ENCODE measurements at places on chromosomes 3 and 15.

DNA sequence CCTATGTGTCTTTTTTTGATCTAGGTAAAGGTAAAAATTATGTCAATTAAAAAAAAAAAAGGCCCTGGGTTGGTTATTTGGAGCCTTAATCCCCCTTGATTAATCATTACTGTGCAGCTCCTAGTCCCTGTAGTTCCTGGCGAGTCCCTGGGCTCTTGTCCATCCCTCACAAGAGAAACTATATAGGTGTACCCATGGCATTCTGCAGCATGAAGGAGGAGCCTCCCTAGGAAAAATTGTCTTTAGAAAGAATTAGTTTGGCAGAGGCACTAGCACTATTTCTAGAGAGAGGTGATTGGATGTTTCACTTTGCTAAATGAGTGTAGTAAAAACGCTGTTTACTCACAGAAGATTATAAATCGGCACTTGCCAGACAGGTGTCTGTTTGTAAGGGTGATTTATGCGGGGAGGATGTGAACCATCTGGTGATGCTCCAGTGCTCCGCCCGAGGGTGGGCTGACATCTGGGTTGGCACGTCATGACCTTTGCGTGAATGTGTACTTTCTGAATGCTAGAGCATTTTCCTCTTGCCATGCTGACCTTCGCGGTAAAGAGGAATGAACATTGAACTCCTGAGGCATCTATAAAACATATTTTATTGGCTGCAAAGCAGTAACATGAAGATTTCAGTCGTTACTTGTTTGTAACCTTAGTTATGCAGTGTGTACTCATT lies 12.6 kb downstream of the PLCL2 start:
- no peak for DNase-seq

GRCh38 chr3:184908859-184909258 lies 96.9 kb downstream of the VPS8 start:
- DNase-seq = no peak

DNA sequence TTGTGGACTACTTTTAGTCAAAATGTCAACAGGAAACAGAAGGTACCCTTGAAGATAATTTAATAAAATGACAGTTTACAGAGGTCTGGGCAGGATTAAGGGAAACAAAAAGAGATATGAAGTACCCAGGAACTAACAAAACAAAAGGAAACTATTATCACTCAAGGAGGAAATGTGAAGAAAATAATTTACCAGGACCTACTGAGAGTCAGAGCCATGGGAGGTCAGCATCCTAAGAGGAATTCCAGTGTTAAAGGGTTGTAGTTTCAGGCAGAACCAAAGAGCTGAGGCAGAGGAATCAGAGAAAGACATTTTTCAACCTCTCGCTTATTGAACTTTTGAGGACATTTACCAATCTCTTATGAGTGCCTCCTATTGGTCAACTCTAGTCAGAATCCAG lies 408.9 kb upstream of the CBLB start:
- DNase-seq = no peak

DNA sequence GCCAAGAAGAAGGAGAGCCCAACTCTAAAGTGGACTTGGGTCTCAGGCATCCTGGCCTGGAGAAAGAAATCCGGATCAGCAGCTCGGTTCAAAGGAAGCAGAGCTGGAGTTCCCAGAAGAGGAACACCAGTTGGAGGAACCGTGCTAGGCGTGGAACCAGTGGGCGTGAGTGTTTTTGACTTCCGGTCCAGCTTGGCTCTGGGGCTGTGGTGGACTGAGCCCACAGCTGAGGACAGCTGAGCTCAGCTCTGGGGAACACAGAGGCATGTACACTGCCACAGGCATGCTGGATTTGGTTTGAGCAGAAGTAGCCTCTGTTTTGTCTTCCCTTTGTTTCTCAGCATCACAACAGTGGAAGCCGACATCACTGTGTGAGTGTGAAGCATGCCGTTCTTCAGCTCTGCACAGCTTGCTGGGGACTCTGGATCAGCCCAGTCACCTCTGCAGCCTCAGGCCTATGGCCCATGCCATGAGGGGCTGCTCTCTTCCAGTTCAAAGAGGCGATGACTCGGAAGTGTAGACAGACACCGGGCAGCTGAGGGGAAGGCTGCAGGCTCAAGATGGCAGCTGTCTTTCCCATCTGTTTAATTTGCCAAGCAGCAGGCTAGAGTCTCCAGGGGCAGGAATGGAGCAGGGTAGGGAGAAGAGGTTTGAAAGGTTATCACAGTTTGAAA lies 185.8 kb upstream of the UBE3A start:
- DNase-seq = no peak

DNA sequence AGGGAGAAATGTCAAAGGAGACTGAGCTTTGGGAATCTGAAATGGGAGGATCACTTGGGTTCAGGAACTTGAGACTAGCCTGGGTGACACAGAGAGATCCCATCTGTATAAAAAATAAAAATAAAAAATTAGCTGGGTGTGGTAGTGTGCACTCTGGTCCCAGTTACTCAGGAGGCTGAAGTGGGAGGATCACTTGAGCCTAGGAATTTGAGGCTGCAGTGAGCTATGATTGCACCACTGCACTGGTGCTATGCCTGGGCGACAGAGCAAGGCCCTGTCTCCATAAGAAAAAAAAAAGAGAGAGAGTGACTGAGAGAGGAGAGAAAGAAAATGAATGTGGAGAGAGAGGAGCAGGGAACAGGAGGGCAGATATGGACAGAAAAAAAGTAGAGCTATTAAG lies 72.8 kb downstream of the SENP2 start:
- no peak for DNase-seq

- DNase-seq = no peak
These were observed 4.7 kb downstream of the DET1 start for GRCh38 chr15:88541709-88542341.

- no peak for DNase-seq
These were observed 251.5 kb upstream of the ADAMTS9 start for GRCh38 chr3:64939309-64939708.

GRCh38 chr15:95291898-95292472 lies 1038.5 kb upstream of the NR2F2 start:
- DNase-seq = no peak

GRCh38 chr3:138347960-138348753 lies at the start of gene MRAS:
MRAS (plus strand) TSS chr3:138348579; CDS start chr3:138372884, 24,305 bp downstream.
- peak; percentile 20 for DNase-seq

- no peak for DNase-seq
These were observed 32.9 kb downstream of the PLCH1 start for GRCh38 chr3:155712008-155712407.

DNA sequence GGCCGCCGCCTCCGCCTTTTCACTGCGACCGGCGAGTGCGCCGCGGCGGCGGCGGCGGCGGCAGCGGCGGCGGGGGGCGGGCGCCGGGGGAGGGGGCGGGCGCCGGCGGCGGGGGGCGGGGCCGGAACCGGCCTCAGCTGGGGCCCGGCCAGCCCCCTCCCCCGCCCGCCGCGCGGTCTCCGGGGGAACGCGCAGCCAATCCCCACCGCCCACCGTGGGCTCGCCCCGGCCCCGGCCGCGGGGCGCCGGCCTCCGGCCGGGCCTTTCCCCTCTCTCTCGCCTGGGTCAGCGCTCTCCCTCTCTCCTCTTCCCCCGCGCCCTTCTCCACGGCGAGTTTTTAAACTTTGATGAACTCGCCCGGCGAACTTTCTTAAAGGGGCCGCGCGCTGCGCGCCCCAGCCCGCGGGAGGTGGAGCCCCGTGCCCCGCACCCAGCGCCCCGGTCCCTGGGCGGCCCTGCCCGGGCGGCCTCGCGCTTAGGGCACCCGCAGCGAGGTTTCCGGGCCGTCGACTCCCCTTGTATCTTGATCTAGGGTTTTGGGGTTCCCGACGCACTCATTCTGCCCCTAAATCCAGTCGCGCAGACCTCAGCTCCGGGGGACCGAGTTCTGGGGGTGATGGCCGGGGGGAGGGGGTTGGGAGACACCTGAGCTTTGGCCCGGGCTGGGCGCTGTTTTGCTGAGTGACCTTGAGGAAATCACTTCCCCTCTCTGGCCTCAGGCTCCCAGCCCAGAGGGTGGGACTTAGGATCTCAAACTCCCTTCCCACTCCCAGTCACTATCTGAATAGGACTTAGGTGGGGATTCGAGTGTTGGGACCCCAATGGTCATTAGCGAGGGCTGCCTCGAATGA lies at the start of gene RBPMS2:
Gene RBPMS2 (minus strand): TSS at position 39 of the 851 bp plus-strand sequence. CDS start 270 bp downstream, outside the sequence.
- DNase-seq = no peak

DNA sequence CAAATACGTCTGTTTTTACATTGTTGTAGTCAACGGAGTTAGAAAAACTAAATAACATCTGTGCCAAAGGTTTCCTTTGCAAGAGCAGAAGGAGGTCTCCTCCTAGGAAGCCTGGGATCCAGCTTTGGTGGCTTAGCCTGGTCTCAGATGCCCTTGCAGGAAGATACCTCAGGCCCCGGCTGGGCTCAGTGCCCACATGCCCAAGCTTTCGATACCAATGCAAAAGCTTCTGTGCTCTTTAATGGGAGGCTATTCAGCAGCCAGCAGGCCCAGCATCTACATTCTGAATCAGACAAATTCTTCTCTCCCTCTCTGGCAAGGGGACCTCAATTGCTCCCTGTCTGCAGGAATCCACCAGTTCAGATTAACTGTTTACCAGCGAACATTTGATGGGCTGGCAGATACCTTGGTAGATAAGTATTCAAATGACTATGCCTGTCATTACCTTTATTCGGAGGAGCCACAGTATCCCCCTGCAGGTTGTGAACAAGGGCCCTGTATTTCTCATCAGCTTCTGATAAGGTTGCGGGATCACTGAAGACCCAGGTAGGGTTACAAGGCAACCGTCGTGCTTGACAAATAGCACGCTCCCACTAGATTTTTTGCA lies 180.1 kb upstream of the KBTBD8 start:
- no peak for DNase-seq

DNA sequence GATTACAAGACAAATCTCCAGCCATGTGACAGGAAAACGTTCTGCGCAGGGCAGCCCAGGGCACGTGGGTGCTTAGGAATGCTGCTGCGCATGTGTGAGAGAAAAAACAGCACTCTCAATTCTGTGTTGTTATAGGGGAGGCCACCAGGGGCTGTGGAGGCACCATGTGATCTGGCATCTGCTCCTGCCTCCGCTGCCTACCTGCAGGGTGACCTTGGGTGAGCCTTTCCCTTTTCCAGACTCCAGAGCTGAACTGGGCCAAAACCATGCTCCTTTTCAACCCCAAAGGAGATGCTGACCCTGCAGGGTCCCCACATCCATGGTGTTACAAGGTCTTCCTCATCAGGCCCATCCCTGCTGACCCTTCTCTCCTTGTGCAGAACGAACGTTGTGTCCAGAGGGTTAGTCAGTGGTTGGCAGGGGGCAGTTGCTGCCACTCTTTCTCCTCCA lies 81.5 kb upstream of the RASGRF1 start:
- no peak for DNase-seq

DNA sequence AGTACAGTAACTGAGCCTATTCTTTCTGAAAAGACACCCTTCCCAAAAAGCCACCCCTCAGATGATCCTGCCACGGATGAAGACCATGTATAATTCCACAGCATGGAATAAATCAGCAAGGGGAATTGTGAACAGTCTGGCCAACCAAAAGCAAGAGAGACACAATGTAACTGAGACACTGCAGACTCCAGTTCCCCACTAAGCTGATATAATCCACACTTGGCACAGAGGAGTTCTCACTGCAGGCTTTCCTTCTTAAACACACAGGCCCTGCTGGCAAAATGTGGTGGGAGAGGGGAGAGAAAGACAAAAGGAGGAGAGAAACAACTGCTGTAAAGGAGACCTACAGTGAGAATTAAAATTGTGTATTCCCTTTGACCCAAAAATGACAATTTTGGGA lies 12.7 kb downstream of the GPR156 start:
- DNase-seq = no peak

- no peak for DNase-seq
These were observed 61.6 kb downstream of the MEIS2 start for GRCh38 chr15:37038716-37039106.

Measured in NCI-H187 (cell line).